ENCODE measurements at places on chromosomes 12 and 14. TPM values are rescaled to one million over a fixed set of nuclear protein-coding genes. Genes with fewer than 3 reads are reported as not detected.

KLRG1 gene
- total RNA-seq = 4.5 TPM

GPR137C gene
- 5.3 TPM for total RNA-seq

- H3K4me3 ChIP-seq = no peak overlapping the region
- H3K4me1 ChIP-seq = no peaks in the 10 kb centered on the region
- DNase-seq = no peak
- H3K36me3 ChIP-seq = no peaks in the 10 kb centered on the region
- H3K27ac ChIP-seq = no peak overlapping the region
Observed at GRCh38 chr14:34038358-34039057, 87.6 kb upstream of the EGLN3 start.

GRCh38 chr12:119301379-119301778 lies 33.1 kb upstream of the CCDC60 start:
- no peak overlapping the region for H3K4me3 ChIP-seq
- H3K4me1 ChIP-seq = no peaks in the 10 kb centered on the region
- no peak overlapping the region for H3K27ac ChIP-seq
- no peaks in the 10 kb centered on the region for H3K27me3 ChIP-seq

DNA sequence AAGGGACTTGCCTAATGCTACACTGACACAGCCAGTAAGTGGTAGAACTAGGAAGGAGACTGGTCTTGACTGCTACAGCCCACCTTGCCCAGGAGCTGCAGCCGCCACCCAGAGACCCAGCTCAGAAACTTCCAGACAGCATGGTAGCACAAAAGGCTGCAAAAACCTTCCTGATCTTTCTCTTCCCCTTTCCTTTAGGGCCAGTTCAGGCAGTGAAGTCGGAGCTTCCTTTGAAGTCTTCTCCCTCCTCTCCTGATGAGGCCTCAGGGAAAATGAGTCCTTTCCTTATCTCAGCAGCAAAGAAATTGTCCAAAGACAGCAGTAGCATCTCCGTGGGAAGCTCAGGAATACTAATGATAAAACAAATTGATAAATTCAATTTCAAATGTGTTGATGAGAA lies 21.0 kb upstream of the CHST11 start:
- no peak for DNase-seq
- H3K27me3 ChIP-seq = no peaks in the 10 kb centered on the region
- H3K4me1 ChIP-seq = no peaks in the 10 kb centered on the region
- H3K27ac ChIP-seq = no peak overlapping the region
